AML-193 (cell line): ENCODE measurements at places on chromosomes 5 and 9.

- no peak for DNase-seq
Observed at GRCh38 chr9:111036429-111036789, 1.9 kb downstream of the LPAR1 start.

GRCh38 chr9:121609822-121610637 is 41.4 kb upstream of the DAB2IP start:
- DNase-seq: no peak

DNA sequence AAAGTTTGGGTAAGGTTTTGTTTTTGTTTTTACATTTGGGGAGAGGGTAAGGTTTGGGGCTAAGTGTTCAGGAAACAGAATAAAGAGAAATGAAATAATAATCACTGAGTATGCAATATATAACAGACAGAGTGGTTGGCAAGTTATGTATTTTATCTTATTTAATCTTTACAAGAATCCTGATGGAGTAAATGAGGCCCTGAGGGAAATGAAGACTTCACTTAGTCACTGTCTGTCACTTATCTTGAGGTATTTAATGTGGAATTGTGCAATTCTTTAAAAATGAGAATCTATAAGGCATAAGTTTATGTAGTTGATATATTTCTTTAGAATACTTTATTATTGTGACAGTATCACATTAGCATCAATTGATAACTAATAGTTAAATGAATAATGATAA is 48.1 kb downstream of the TEK start:
- DNase-seq: no peak

GRCh38 chr9:131714821-131715220 is 25.1 kb downstream of the RAPGEF1 start:
- DNase-seq: no peak

DNA sequence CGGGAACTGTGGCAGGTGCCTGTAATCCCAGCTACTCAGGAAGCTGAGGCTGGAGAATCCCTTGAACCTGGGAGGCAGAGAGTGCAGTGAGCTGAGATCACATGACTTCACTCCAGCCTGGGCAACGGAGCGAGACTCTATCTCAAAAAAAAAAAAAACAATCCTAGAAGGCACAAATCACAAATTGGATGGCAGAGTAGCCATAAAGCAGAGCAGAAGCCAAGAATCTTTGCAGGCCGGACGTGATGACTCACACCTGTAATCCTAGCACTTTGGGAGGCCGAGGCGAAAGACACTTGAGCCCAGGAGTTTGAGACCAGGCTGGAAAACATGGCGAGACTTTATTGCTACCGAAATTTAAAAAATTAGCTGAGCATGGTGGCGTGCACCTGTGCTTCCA is 9.2 kb upstream of the FUBP3 start:
- DNase-seq: no peak

GRCh38 chr9:127174386-127175318 is 52.2 kb upstream of the ANGPTL2 start:
- DNase-seq: no peak

DNA sequence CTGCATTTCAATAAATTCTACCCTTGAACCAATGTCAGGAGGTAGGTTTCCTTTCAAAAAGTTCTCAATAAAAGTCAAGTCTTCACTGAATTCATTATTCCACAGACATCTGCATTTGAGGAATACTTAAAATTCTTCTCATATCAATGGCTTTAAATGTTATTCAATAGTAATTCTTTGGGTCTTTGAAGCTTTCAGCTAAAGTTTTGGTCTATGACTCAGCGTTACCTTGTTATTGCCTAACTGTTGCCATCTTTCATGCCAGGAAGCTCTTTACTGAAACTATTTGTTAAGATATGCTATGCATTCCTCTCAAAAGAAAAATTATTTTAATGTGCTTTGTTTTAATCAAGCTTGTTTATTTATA is 170.5 kb downstream of the NNT start:
- DNase-seq: peak; percentile 60

- DNase-seq: no peak
Observed at GRCh38 chr9:135700525-135700924, 1.2 kb upstream of the SOHLH1 start.

- no peak for DNase-seq
Observed at GRCh38 chr5:56251918-56252553, 18.9 kb upstream of the ANKRD55 start.

- no peak for DNase-seq
Observed at GRCh38 chr5:35129276-35129675, 81.5 kb upstream of the AGXT2 start.

DNA sequence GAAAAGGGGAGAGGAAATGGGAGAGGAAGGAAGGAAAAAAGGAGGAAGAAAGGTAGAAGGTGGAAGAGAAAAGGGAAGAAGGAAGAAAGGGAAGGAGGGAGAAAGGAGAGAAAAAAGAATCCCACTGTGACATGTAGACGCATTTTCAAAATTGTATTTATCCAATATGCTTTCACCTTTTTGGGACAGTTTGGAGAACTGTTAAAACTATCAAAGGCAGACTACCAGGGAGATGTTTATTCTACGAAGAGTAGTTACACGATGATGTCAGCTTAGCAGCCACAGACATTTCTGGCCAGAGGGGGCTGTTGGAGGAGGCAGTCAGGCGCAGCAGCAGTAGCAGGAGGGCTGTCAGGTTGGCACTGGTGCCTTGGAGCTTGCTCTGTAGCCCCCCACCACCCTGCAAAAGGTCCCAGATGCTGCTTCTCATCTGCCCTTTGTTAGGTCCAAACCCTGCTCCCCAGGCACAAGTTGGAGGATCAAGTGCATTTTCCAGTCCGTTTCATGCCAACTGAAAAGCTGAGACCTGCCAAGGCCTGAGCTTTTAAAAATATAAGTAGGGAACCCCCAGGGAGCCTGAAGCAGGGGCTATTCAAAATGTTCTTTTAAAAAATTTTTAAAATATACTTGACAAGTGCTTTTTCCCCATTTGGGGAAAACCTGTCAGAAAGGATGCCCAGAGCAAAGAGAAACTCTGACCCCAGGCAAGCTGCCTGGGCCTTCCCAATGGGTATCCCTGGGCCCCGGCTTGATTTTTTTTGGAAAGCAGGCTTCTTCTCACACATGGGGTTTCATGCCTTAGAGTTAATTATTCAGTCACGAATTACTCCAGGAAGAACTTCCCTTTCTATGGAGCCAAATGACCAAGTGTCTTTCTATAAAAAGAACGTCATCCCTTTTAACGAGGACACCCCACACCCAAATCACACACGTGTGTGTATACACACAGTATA is 203.3 kb downstream of the SLIT3 start:
- DNase-seq: no peak

GRCh38 chr5:81154725-81155124 is 78.4 kb upstream of the CKMT2 start:
- DNase-seq: no peak

- no peak for DNase-seq
Observed at GRCh38 chr9:107409581-107410389, 79.8 kb downstream of the KLF4 start.
